GM10248 (cell line): ENCODE measurements at places on chromosomes 1 and 21.

GRCh38 chr21:41874611-41875010 is 4.5 kb downstream of the PRDM15 start:
- DNase-seq: no peak

- DNase-seq: no peak
Observed at GRCh38 chr1:10475510-10475909, 760 bp downstream of the PEX14 start.

DNA sequence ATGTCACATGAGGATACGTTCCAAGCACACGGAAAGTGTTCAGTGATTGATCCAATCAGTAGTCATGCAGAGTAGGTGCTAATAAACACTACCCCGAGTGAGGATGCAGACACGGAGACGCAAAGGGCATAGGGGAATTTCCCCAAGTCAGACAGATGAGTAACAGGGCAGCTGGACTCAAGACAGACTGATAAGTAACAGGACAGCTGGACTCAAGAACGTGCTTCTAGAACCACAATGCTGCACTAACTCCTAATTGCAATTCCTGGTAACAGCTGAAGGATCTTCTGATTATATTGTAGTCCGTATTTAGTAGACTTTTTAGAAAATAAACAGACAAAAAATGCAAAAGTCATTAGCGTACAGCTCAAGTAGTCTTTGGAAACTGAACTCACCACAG is 1.9 kb upstream of the OR2T10 start:
- no peak for DNase-seq

- DNase-seq: no peak
Observed at GRCh38 chr1:19337289-19337688, 25.2 kb downstream of the SLC66A1 start.

DNA sequence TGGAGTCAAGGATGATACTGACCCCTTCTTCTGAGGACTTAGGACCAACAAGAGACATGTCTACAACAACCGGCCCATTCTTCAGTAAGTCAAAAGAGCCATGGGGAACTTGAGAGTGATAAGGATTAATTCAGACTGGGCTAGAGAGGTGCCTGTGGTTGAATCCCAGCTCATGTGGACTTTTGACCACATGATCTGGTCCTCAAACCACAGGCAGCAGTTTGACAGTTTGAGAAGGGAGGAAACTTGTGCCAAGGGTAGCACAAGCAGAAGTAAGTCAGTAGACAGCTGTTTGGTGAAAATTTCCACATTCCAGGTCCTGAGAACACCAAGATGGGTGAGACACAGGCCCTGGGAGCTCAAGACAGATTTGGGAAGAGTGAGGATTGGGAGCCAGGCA is 19.8 kb downstream of the SH3BP5L start:
- DNase-seq: no peak

DNA sequence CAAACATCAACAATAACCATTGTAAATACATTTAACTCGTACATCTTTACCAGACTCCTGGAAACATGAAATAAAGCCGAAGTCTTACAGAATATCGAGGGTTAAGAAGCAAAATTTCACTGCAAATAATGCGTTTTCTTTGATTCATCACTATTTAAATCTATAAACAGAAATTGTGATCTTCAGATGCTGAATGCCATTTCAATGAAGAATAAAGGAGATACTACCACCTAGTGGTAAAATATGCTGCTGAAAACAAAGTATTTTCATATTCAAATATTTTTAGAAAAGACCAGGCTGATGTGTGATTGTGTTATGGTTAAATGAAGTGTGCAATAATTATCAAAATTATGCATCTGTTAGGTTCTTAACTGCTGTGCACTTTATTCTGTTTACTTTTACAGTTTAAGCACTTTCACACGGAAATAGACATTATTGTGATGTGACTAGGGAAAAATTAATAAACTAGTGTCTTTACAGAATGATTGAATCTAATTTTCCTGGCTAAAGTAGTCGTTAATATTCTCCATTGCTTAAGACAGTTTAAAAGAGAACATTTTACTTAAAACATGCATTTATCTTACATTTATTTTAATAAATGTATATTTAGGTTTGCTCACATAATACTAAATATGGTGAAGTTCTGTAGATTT is 1093.1 kb downstream of the MRPL39 start:
- DNase-seq: no peak

- DNase-seq: no peak
Observed at GRCh38 chr1:195071461-195071860, 1536.8 kb downstream of the KCNT2 start.

- no peak for DNase-seq
Observed at GRCh38 chr1:227223171-227223806, 95.0 kb downstream of the CDC42BPA start.

DNA sequence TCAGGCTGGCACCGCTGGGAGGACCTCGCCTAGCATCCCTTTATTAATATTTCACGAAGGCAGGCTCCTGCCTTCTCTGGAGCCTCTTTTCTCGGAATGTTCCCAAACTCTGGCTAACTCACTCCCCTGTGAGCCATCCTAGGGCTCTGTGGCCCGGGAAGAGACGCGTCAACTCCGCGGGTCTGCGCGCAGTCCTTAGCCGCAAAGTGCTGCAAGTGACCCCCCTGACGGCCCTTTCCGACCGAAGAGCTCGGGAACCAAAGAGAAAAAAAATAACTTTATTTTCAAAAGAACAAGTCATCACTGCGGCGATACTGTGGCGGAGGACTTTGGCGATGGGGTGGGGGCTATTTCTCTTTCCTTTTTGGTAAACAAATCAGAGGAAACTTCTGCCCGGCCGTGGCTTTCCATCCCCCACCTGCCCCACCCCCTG is 14.6 kb downstream of the NR5A2 start:
- DNase-seq: no peak

GRCh38 chr1:53295295-53295694 is 32.6 kb downstream of the LRP8 start:
- no peak for DNase-seq

GRCh38 chr1:228377664-228378089 is 29.0 kb downstream of the TRIM11 start:
- no peak for DNase-seq

GRCh38 chr1:61138921-61139774 is 56.8 kb downstream of the NFIA start:
- DNase-seq: no peak

DNA sequence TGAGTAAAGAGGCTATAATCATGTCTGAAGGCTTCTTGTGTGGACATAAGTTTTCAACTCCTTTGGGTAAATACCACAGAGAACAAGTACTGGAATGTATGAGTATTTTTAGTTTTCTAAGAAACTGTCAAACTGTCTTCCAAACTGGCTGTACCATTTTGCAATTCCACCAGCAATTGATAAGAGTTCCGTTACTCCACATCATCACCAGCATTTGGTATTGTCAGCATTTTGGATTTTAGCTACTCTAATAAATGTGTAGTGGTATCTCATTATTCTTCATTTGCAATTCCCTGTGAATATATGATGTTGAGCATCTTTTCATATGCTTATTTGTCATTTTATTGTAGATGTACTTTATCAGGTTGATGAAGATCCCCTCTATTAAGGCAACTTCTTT is 9.4 kb upstream of the MNDA start:
- DNase-seq: no peak

GRCh38 chr1:76942549-76942948 is 75.3 kb downstream of the ST6GALNAC5 start:
- DNase-seq: no peak

DNA sequence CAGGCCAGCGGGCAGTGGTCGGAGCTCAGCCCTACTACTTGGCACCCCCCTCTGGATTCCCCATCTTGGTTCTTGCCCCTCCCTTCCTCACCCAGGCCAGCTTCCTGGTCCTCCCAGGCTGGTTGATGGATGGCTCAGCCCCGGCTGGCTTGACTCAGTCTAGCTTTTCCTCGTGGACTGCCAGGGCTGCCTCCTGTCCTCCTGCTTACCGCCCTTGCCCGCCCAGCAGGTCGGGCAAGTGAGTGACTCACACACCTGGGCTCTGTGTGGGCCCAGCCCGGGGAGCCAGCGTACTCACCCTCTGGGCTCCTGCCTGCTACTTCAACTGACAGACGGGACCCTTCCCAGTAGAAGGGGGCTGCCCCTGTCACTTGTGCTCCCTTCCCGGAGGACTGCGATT is 19.5 kb upstream of the ARHGEF10L start:
- DNase-seq: no peak

DNA sequence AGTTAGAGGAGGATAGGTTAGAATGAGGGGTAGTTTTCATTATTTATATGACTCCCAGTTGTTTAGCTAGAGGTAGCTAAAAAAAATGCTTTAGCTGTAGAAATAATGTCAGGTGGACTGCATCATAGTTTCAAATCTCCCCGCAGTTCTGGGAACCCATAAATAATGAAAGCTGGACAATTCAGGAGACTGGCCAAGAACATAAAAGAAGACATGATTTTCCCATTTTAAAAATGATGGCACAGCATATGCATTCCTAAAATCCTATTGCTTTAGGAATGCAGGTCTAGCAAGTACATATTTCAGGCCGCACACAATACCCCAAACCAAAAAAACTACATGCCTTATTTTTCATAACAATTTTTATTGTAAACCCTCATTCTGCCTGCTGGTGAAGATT is 143.3 kb downstream of the CTH start:
- no peak for DNase-seq

GRCh38 chr1:26618561-26618960 is 77.3 kb upstream of the ARID1A start:
- no peak for DNase-seq

GRCh38 chr1:3431266-3431665 is 23.2 kb upstream of the ARHGEF16 start:
- no peak for DNase-seq

DNA sequence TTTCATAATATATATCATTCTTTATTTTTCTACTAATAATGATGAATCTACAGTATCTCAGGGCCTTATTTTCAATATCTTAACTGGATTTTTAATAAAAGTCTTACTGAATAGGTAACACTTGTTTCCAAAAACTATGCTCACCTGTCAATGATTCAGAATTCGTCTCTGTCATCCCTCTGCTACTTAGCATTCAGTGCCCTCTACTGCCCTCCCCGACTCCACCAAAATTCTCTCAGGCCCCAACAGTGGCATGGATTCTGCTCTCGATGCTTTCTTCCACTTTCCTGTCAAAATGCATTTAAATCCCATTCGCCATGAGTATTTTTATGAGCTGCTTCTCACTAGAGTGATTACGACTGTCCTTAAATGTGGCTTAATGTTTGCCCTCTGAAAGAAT is 10.5 kb upstream of the BACH1 start:
- no peak for DNase-seq

DNA sequence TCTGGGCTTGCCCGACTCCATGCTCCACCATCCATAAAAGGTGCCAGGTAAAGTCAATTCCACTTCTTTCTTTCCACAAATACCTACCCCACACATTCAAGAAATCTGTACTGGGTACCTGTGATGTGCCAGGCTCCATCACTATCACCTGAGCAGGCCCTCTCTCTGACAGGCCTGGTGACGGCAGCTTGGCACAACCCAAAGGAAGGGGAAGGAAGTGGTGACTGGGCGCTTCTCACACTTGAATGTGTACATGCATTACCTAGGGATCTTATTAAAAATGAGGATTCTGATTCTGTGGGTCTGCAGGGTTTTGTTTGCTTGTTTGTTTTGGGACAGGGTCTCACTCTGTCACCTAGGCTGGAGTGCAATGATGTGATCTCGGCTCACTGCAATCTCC is 7.5 kb downstream of the HTR1D start:
- DNase-seq: no peak

GRCh38 chr1:202965422-202965821 is 1.6 kb downstream of the CYB5R1 start:
- DNase-seq: no peak

DNA sequence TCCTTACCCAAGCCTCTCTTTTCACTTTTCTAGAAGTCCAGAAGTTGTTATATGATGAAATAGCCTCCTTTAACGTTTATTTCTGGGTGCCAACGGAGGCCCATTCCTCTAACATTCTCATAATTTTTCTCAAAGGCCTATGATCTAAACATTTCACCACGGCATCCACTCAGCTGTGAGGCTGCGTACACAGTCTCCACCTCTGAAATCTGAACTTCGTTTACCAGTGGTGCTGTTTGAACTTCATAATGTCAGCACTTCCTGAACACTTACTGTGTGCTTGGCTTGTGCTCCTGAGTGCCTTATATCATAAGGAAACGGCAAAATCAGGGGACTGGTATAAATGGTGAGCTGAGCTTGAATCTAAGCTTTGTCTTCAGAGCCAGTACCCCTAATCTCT is 12.0 kb upstream of the RBP7 start:
- no peak for DNase-seq

- no peak for DNase-seq
Observed at GRCh38 chr1:7641587-7642417, 129.3 kb upstream of the VAMP3 start.

GRCh38 chr1:110343249-110343648 is 4.1 kb downstream of the RBM15 start:
- DNase-seq: no peak

DNA sequence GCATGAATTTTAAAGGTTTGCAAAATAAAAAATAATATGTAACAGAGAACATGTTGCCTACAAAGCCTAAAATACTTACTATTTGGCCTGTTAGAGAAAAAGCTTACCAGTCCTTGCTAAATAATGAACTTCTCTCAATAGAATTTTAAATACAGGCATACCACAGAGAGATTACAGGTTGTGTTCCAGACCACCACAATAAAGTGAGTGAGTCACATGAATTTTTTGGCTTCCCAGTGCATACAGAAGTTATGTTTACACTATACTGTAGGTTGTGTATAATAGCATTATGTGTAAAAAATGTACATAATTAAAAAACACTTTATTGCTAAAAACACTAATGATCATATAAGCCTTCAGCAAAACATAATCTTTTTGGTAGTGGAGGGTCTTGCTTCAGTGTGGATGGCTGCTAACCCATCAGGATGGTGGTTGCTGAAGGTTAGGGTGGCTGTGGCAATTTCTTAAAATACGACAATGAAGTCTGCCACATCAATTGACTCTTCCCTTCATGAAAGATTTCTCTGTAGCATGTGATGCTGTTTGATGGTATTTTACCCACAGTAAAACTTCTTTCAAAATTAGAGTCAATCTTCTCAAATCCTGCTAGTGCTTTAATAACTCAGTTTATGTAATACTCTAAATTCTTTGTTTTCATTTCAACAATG is 48.6 kb downstream of the SCYL3 start:
- DNase-seq: no peak

DNA sequence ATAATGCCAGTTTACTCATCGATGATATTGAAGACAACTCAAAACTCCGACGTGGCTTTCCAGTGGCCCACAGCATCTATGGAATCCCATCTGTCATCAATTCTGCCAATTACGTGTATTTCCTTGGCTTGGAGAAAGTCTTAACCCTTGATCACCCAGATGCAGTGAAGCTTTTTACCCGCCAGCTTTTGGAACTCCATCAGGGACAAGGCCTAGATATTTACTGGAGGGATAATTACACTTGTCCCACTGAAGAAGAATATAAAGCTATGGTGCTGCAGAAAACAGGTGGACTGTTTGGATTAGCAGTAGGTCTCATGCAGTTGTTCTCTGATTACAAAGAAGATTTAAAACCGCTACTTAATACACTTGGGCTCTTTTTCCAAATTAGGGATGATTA is 13.7 kb downstream of the GGPS1 start:
- DNase-seq: no peak

DNA sequence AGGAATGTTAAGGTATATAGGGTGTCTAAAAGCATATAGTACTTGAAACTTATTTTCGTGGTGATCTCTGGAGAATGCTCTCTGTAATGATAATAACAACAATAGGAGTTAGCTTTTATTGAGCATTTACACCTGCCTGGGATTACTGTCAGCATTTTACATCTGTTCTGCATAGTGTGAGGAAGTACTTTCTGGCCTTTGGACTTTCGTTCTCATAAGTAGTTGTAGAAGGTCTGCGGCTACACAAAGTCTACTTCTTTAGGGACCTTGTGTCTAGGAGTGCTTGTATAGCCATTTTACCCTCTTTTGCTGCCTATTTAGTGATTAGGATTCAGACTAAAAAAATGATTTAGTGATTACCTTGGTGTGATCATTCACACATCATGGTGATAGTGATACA is 103.6 kb upstream of the GPR52 start:
- no peak for DNase-seq
